ENCODE measurements at places on chromosomes 7 and 10.

GRCh38 chr7:120926943-120927346 lies 23.6 kb upstream of the ING3 start:
- no peak for DNase-seq

DNA sequence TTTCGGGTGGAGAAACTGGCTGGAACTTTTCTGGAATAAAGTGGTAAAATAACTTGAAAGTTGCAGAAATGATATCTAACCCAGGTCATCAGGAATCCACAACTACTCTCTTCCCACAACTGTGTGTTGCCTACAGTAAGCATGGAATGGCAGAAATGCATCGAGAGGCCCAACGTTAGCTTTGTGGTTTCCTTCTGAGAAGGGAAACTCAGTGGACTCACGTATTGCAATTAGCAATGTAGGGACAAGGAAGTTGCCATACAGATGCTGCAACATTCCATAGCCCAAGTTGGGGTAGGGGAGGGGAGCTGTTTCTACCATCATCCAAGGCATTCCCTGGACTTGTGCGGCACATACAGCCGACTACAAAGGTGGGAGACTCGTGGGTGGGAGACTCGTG lies 1.9 kb downstream of the PON1 start:
- no peak for DNase-seq

- no peak for DNase-seq
Measured at GRCh38 chr10:88908194-88908593, 28.1 kb downstream of the STAMBPL1 start.

- no peak for DNase-seq
Measured at GRCh38 chr10:119105155-119105554, 1.2 kb downstream of the DENND10 start.

DNA sequence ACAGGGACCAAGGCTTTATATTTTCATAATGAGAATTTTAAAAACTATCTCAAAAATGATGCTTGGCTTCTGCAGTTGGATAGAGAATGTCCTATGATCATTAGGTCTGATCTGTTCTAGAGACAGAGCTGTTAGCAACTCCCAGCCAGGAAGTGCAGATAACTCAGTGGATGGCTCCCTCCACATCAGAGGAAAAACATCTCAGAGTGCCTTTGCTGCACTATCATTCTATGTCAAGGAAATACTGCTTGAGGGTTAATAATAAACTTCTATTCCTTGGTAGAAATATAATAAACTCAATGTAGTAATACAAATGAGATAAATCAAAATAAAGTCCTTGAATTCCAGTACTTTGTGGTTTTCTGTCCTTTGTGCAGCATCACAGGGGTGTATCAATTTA lies 78.0 kb upstream of the BET1 start:
- no peak for DNase-seq

GRCh38 chr10:55273946-55274345 lies 472.9 kb upstream of the PCDH15 start:
- DNase-seq: no peak

DNA sequence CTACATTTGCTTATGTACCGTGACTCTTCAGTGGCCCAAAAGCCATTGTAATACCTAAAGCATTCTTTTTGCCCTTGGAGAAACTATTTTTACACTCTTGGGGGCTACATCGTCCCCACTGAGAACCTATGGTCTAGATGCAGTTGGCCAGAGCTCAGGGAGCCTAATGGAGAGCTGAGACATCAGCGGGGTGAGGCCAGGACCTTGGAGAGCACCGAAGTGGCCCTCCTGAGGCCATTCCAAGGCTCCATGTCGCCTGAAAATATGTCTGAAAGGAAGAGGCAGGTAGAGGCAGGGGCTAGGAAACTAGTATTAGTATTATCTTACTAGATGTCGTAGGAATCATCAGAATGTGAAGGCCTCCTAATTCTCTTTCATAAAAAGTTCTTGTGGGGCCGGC lies 4.9 kb downstream of the PKD2L1 start:
- DNase-seq: no peak

DNA sequence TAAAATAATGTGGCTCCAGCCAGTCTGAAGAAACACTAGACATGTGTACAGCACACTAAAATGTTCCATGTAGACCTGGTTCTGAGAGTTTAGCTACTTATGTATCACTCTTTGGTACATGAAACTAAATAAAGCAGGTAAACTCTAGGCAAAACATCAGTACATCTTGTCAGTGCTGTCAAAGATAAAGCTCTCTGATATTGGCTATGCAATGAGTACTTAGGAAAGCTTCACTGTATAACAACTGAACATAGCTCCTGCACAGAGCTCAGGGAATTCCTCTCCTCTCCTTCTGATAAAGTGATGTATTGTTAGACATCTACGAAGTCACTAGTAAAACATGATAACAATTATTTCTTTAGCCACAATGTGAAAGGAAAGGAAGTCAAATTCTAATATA lies 3.5 kb downstream of the LRRN3 start:
- no peak for DNase-seq

Data from putamen (tissue), 1 donor.